NCI-H226 (cell line): ENCODE measurements at places on chromosomes 7 and 10.
A peak's percentile ranks its signal among the peaks of the same experiment; 100 is the strongest.

DNA sequence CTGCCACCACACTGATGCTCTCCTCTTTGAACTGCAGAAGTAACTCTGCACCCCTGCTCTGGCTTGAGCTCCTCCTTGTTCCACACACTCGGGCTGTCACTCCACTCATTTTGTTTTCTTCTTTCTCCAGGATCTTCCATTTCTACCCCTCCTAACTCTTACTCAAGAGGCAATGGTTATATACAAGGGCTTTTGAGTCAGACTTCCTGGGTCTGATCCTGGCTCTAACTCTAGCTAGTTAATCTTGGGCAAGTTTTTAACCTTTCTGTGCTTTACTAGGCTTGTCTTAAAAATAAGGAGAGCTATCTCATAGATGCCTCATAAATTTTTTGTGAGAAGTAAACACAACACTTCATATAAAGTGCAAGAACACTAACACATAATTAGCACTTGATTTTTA is 45.3 kb upstream of the GNAI1 start:
- peak; percentile 42 for DNase-seq

DNA sequence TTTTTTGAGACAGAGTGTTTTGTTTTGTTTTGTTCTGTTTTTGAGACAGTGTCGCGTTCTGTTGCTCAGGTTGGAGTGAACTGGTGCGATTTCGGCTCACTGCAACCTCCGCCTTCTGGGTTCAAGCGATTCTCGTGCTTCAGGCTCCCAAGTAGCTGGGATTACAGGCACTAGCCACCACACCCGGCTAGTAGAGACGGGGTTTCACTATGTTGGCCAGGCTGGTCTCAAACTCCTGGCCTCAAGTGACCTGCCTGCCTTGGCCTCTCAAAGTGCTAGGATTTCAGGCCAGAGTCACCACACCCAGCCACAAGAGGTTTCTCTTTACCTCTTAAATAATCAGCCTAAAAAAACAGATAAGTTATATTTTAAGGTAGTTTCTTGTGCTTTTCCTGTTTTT is 8.7 kb upstream of the ARHGAP12 start:
- DNase-seq = no peak

GRCh38 chr7:46283852-46284251 is 362.8 kb upstream of the IGFBP3 start:
- no peak for DNase-seq

DNA sequence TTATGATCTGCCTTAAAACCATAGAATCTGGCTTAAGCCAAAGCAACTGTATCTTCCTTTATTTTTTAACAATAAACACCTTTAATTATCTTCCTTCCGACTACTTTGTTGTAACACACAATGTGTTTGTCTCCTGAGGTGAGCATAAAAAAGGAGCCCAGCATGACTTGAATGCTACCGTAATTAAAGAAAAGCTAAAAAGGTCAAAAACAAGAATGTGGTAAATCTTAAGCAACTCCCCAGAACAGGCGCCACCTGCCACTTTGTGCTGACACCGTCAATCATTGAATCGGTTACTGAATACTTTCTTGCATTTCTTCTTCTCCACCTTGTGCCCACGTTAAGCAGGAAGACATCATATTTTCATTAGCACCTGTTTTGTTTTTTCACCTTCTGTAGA is 569.9 kb upstream of the C7orf33 start:
- DNase-seq = no peak

DNA sequence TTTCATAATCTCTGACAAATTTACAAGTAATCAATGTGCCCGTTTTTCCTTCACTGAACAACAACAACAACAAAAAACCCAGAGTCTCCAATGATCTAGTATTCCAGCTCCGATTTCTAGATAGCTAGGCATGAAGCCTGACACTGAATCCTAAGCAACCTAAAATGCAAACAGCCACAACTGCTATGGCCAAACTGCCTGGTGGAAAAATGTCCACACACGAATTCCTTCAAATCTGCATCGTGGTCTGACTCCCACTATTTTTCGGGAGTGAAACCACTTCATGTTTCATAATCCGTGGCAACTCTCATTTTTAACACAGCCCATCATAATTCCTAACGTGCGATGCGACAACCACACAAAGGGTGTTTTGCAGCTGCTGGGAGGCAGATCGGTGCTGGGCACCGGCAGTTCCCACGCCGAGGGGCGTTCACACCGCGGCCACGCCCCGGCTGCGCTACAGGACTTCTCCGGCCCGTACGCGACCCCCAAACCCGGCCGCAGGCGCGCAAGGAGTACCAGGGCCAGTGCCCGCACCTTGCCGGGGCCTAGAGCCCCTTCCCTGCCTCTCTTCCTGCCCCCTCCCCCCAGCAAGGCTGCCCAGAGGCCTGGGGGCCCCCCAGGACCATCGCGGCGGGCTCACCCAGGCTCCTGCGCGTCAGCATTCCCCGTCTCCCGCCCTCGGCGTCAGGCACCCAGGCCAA is 814 bp downstream of the RUFY2 start:
- DNase-seq = peak; percentile 88

- DNase-seq = no peak
Observed at GRCh38 chr10:93926613-93927012, 32.8 kb downstream of the SLC35G1 start.

DNA sequence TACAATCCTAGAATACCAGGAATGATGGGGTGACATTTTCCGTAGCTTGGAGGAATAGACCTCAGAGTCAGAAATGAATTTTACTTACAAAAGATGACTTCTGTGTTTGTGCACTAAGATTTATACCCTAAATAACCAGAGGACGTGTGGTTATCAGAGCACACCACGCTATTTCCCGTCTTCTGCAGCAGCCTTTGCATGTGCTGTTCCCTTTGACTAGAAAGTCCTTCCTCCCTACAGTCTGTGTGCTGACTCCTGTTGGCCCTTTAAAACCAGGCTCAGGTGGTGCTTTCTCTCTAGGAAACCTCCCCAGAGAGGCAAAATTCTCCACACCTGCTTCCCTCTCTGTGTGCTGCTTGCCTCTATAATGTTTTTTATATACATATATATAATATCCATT is 73.3 kb upstream of the SMNDC1 start:
- DNase-seq = no peak

DNA sequence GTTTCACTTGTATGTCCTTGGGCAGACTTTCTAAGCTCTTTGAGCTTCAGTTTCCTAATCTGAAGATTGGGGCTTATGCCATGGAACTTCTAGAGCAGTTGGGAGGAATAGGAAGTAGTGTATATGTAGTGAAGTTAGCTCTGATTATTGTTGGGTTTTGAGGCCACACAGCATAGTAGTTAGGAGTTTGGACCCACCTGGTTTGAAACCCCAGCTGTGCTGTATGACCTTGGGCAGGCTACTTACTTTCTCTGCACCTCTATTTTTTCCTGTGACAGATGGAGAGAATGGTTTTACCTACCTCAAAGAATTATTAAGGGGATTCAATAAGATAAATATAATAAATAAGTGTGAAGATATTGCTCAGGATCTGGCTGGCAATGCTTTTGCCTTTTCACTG is 61.4 kb upstream of the ADRB1 start:
- DNase-seq = no peak

DNA sequence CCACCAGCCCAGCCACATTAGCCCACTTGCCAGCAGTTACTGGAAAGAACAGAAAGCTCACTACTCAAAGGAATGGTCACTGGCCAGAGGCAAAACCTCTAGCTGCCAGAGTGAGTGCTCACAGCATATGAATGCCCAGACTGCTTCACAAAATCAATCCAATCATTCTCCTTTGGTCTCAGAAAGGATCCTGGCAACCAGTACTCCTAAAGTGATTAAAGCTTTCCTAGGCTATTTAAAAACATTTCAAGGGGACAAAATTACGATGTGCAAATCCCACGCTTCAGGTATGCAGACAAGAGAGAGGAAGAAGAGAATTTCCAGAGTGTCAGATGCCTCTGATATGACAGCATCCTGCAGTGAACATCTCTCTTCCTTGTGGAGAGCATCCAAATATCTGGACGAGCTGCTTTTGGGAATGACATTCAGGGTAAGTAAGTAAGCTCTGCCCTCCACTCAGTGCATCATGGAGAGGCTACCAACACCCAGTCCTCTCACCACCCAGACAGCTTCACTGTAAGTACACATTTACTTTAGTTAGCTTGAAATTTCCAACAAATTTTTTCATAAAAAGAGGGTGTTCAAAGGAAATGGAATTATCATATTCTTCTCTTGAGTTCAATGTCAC is 25.1 kb downstream of the ICA1 start:
- DNase-seq = no peak

GRCh38 chr10:102918817-102919245 is 737 bp downstream of the CNNM2 start:
- DNase-seq = no peak

GRCh38 chr10:93579089-93579488 is 12.6 kb downstream of the FFAR4 start:
- DNase-seq = peak; percentile 82

DNA sequence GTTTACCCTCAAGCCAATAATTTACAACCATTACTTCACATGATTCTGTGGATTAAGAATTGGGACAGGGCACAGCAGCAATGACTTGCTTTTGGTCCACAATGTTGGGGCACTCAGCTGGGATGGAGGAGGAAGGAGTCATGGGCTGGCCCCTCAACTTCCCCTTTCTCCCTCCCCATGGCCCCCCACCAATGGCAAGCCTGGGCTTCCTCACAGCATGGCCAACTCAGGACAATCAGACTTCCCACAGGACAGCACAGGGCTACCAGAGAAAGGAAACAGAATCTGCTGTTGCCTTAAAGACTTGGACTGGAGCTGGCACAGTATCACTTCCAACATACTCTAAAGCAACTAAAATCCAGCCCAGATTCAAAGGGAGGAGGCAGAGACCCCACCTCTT is 160.7 kb downstream of the PTPN20 start:
- DNase-seq = no peak

DNA sequence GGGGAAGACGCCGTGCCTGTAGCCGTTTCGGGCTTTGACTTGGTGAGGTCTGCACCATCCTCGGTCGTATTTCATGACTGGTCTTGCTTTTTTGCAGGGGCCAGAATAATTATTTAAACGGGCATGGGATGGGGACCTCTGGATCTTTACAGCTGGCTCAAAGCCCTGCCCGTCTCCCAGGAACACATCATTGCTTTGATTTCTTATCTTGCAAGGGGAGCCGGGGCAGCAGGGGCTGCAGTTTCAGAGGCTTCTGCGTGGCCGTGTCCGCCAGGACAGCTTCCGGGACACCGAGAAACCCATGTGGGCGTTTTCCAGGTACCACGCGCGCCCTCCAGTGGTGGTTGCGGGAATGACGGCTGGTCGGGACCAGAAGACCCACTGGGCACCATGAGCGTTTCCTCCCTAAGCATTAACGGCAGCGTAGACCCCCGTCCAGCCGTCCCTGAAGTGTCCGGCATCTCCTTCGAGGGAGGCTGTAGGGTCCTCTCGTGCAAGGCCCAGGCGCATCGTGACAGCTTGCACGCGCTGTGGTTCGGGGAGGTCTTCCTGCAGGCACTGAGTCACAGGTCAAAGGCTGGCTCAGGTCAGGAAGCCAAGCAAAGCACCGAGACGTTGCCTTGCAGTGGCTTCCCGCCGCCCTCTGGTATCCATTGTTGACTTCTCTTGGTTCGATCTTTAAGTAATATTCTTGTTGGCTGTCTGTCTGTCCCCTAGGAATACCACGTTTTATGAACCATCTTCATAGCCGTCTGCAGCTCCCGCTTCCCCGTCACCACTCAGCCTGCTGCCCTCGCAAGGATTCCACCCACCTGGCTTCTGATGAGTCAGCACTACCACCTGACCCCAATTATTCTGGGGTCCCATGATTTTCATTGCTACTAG is 16.2 kb upstream of the ZFAND2A start:
- DNase-seq = peak; percentile 67

DNA sequence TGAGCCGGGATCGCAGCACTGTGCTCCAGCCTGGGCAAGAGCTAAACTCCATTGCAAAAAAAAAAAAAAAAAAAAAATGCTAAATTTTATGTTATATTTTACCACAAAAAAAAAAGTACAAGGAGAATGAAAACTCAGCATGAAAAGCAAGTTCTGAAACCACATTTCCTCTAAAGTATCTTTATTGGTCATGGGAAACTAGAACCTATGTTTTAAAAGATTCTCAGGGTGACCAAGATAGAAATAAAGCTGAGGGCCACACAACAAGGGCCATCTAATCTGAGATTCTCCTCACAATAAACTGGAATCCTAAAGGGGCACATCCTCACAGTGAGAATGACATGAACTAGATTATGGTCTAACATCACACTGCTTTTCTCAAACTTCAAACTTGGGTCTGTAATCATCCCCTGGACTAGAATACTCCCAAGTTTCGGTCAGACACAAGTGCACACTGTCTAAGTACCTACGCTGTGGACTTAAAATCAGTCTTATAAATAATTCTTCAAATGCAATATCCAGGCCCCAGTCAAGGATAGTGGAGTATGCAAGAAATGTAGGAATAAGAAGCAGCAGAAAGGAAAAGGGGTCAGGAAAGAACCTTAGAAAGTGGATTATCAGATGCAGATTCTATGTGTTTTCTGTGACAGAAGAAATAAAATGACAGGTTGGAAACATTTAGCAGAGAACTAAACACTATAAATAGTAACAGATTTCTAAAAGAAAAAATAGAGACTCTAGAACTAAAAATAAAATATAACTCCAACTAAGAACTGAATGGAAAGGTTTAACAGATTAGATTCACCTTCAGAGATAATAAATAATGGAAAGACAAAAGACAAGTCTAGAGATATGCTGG is 49.9 kb downstream of the COA1 start:
- DNase-seq = no peak
